NCI-H1048 (cell line): ENCODE measurements at places on chromosomes 1 and 21.

GRCh38 chr1:168430321-168430720, 113.5 kb downstream of the XCL2 start:
- DNase-seq = no peak

DNA sequence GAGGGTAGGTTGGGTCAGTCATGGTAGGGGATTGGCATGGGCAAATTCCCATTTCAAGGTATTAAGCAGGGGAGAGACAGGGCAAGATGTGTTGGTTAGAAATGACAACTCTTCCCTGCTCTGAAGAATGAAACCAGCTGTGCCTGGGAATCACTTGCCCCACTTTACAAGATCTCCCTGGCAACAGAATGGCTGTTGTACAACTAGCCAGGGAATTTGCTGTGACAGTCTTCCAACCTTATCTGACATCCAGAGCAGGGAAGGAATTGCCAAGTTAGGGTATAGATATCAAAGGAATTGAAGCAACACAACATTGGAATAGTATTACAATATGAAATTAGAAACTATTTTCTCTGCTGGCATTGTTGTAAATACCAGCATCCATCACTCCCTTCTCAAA, 154.7 kb downstream of the CACNA1E start:
- no peak for DNase-seq

- no peak for DNase-seq
Measured at GRCh38 chr1:36232212-36233095, 8.2 kb downstream of the THRAP3 start.

GRCh38 chr1:81808760-81809159, 8.0 kb downstream of the ADGRL2 start:
- DNase-seq = no peak

GRCh38 chr1:69738458-69739250, 170.9 kb downstream of the LRRC7 start:
- DNase-seq = no peak

DNA sequence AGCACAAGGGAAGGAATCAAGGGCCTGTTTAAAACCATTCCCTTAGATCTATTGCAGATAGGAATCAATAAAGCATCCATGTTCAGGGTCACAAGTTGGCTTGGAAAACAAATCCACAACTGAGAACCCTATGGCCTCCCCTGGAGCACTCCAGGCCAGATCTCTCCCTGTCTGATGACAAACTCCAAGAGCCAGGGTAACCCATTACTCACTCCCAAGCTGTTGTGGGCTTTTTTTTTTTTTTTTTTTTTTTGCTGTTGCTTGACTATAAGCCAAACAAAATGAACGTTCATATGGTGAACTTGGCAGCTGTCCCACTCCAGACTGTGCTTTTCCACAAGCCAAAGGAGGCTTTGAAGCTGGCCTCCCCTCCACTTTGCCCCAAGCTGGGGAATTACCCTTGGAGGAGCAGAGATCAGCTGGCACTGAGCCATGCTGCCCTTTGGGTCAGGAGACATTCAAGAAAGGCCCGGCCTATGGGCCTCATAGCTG, 35.7 kb upstream of the VAV3 start:
- no peak for DNase-seq

DNA sequence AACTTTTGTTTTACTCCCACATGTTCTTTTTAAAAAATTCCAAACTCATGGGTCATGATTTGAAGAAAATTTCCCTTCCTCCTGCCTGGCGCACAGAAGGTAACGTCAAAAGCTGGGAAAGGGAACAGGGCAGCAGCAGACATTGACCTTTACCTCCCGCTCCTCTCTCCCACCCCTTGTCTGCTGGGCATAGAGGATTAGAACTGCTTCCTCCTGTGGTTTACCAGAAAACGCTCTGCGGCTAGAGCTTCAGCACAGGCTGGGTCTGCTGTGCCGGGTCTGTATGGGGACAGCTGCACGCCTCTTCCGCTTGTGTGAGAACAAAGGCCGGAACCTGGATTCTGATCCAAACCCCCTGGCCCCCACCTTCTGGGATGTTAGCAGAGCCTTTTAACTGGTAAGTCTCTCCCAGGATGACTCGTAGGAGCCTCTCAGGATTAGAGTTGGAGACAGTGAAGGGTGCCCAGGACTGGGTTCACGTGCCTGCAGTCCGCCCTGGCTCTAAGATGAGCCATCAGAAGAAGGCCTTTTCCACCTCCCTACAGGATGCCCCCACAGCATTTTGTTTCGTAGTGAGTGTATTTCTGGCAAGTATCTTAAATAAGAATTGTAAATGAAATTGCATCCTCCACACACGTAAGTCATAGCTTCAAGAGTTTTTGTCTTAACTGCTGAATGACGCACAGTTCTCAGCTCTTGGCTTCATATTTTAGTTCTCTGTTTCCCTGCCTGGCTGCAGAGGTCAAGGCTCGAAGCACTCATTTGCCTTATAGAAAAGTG, 5.2 kb downstream of the H6PD start:
- DNase-seq = no peak

DNA sequence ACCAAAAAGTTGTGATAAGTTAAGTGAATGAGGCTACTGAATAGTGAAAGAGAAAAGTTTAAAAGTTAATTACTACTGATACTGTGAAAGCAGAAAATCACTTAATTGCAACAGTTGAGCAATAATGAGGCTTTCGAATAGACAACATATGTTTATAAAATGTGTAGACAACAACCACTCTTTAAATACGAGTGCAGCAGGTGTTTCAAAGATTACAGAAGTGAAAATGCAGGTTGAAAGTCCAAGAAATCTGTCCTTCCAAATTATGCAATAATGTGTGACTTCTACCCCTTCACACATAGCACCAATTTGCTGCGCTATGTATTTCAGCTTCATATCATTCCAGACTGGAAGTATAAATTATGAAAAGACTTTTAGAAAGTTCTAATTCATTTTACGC, 213.0 kb downstream of the COL24A1 start:
- DNase-seq = no peak

- DNase-seq = no peak
Measured at GRCh38 chr1:229133811-229134210, 137.1 kb upstream of the RAB4A start.

DNA sequence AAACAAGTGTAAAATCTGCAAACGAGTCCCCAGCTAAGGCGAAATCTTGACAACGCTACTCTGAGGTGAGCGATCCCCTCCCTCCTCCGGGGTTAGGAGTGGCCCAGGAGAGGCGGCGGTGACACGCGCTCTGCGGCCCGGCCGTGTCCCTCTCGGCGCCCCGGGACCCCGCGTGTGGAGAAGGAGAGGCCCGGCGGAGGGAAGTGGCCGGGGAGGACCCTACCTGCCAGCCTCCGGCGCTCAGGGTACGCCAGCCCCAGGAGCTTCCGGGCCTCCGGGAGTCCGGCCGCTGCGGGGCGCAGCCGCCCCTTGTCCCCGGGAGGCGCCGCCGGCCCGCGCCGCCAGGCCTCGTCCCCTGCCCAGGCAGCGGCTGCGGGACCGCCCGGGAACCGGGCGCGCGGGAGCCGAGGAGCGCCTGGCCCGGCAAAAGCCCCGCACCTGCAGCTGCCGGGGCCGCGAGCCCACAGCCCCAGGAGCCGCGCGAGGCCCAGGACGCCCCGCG, 543 bp downstream of the ABCB10 start:
- no peak for DNase-seq

- no peak for DNase-seq
Measured at GRCh38 chr1:1086911-1087341, 12.8 kb upstream of the RNF223 start.

DNA sequence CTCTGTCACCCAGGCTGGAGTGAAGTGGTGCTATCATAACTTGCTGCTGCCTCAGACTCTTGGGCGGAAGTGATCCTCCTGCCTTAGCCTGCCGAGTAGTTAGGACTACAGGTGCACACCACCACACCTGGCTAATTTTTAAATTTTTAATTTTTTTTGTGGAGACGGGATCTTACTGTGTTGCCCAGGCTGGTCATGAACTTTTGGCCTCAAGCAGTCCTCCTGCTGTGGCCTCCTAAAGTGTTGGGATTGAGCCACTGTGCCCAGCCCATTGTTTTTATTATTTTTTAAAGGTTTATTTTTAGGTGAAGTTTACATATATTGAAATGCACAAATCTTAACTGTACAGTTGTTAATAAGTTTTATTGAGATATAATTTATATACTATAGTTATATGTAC, 3.2 kb downstream of the MTF2 start:
- DNase-seq = no peak
